Stimulated activated CD4-positive, alpha-beta T cell treated with anti-CD3 and anti-CD28 coated beads, Interleukin-1b, Interleukin-23, amount 100 ng/mL, for 4 hours (primary cell): ENCODE measurements at places on chromosomes 3 and 15.

DNA sequence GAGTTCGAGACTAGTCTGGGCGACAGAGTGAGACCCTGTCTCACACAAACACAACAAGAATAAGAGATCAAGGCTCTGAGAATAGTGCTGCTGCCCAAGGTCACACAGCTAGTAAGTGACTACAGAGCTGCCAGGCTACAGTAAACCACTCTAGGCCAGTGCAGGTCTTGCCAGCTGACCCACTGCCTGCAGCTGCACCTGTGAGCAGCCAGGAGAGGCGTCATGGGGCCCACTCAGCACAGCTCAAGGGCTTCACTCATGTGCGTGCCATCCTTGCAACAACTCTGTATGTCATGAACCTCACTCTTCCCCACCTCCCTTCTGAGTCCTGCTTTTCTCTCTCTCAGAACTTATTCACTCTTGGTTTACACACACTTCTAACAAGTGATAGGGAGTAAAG is 176.7 kb downstream of the SMAD6 start:
- no peak for DNase-seq

- DNase-seq = no peak
These were observed 136.1 kb downstream of the APBA2 start for GRCh38 chr15:29021857-29022256.

DNA sequence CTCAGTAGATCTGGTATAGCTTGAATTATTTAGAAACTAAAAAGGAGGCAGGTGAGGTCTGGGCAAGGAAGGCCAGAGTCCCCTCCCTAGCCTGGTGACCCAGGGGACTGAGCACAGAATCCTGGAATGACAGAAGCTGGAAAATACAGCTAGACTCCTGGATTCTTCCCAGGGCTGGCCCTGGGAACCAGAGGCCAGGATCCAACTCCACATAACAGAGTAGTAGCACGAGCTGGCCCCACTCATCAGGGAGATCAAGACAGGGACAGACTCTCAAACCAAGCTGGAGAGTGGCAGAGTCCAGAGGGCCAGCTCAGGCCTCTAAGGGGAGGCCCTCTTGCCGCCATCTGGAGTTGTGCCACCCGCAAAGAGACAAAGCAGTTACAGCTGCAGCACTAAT is 10.7 kb downstream of the VIPR1 start:
- no peak for DNase-seq

- peak; percentile 26 for DNase-seq
These were observed 52.4 kb downstream of the TRIM69 start for GRCh38 chr15:44788748-44789147.

- no peak for DNase-seq
These were observed 105.8 kb upstream of the MYZAP start for GRCh38 chr15:57485869-57486268.
